ENCODE measurements at places on chromosomes 3 and 15.

DNA sequence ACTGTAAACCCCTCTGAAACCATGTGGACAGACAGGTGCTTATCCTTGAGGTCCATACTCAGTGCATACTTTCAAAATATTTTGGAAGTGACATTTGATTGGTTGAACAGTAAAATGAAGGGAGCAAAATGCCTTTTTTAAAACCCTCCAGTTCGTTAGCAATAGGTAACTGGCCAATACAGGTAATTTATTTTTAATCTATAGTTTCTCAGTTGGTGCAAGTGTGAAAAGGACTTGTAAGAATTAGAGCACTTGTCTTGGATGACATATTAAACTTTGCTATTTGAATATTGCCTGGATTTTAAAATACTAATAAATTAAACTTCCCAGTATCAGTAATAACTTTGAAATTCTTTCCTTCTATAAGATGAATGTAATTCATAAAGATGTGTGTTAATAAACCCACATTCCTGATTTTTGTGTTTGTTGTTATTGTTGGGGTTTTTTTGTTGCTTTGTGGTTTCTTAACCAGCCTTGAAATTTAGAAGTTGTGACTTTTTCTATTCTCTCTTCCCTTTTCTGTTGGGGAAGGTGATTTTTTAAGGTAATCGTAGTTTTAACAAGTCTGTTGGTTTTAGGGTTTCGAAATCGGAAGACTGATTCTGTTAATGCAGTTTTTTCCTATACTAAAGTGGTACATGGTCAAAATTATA, 90.0 kb downstream of the STT3B start:
- no peak for DNase-seq

DNA sequence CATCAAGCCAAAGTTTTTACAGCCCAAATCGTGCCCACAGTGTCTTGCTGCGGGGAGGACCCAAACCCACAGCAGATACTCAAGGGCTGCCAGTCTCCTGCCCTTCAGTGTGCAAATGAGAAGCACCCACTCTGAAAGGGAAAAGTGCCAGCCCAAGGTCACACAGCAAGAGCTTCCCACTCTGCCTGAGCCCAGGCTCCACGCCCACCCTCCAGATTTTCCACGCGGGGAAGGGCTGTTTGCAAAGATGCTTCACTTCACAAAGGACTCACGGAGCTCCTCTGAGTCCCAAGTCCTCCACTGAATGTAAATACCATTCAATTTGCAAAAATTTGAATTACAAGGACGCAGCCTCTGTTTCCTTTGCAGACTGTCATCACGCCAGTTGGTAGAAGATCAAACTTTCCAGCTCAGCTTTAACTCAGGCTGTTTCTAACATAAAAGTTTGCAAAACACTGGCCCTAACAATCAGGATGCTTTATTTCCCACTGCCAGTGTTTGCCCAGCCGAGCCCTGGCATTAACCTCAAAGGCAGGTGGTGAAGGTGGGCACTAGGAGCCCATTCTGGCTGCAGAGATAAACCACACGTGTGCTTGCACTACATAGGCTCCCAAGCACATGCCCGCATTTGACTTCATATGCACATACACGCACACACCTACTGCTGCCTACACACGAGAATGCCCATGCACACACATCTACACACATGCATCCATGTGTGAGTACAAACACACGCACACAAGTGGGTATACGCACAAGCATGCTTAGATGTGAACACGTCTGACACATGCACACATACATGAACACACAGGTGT, 7.6 kb downstream of the CACNA2D2 start:
- no peak for DNase-seq

- DNase-seq, result no peak
Measured at GRCh38 chr15:90020021-90020735, 19.1 kb downstream of the ZNF710 start.

- no peak for DNase-seq
Measured at GRCh38 chr3:129684270-129684669, 77.8 kb upstream of the PLXND1 start.

GRCh38 chr15:74035121-74036017, 40.9 kb downstream of the PML start:
- DNase-seq, result no peak

GRCh38 chr3:43540624-43541023, 81.2 kb downstream of the ANO10 start:
- DNase-seq, result peak; percentile 31

- no peak for DNase-seq
Measured at GRCh38 chr15:56734013-56734635, 815 bp upstream of the ZNF280D start.

DNA sequence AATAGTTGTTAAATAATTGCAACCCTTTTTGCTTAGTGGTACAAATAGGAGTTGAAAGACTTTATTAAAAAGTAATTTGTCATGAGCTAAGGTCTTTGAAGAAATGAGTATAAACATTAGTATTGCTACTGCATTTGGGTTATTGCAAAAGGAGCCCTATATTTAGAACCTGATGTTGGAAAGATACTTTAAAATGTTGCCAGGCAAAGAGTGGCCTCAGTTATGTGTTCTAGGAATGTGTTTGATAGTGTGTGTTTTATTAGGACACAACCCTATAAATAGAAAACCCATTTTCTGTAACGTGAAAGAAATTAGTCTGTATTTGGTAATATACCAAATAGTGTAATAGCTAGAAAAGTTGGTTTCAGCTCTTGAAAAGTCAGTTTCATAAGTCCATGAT, 10.7 kb downstream of the VPS8 start:
- peak; percentile 31 for DNase-seq

DNA sequence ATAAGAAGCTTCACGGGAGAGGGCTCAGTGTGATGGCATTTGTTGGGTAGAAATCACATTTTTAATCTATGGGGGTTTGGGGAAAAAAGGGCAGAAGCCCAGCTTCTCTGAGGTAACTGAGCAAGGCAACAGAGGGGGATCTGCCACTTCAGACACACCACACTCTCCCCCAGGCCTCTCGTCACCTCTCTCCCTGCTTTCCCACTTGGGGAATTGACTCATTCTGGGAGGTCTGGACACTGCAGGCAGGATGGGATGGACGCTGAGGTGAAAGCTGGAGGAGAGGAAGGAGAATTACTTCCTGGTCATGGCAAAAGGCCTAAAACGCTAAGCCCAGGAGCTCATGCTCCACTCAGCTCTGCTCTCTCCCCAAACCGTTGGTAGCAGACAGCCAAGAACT, 33.2 kb downstream of the MYO5C start:
- no peak for DNase-seq

DNA sequence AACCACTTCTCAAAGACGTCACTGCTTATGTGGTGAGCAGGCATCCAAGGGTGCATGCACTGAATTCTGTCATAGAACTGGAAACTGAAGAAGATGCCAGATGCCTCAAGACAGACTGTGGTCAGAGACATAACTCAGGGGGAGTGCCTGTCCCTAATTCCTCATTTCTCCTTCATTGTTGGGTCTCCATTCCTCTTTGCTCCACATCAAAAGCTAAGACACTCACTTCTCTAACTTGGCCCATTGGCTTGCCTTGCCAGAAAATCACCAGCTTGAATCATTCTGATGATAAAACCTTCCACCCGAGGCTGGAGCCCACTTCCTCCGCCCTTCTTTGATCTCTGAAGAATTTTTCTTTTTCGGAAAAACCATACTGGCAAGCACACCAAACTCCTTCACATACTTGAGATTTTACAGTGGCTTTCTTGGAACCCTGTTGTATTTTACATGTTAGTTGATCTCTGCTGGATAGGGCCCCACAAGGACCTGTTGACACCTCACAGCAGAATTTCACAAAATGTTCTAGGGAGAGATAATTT, 69.9 kb downstream of the COL8A1 start:
- DNase-seq, result peak; percentile 55

DNA sequence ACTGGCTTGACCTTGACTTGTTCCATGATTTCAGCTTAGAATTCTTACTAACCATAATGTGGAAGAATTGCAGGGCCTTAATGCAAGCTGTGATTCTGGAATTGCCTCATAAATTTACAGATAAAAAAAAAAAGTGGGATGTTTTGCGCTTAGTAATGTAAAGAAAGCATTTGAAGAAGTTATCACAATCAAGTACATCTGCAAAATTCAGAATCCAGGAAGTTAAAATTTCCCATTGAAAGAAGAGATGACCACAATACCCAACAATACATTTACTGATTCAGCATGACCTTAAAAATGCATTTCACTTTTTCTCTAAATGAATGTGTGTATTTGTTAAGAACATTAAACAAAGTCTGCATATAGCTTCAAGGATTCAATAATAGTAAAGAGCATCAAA, 65.1 kb upstream of the CCNL1 start:
- no peak for DNase-seq

DNA sequence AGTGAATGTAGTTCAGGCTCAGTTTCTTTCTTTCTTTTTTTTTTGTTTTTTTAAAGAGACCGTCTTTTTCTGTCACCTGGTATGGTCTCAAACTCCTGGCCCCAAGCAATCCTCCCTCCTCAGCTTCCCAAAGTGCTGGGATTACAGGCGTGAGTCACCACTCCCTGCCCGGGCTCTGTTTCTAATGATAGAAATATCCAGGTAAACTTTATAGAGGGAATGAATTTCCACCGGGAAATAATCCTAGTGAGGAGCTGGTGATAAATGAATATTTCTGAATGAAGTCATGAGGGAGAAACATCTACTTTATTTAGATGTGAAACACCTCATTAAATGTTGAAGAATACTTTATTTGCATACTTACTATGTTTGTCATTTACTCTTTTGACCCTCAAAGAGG, 7.2 kb downstream of the RNF13 start:
- DNase-seq, result no peak

DNA sequence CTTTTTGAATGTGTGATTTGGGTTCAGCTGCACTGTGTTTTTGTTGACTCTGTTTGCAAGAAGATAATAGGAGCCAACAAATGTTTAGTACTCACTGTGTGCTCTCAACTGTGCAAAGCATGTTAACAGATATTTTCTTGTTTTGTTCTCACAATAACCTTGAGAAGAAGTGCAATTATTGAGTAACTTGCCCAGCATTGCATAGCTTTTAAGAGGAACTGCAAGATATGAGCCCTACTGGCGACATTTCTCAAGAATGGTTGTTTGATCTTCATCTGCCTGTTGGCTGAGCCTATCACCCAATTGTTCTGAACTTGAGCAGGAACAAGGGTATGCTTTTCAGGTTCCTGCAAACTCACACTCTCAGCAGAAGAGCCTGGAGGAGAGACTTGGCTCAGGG, 43.4 kb upstream of the AGBL1 start:
- DNase-seq, result no peak

DNA sequence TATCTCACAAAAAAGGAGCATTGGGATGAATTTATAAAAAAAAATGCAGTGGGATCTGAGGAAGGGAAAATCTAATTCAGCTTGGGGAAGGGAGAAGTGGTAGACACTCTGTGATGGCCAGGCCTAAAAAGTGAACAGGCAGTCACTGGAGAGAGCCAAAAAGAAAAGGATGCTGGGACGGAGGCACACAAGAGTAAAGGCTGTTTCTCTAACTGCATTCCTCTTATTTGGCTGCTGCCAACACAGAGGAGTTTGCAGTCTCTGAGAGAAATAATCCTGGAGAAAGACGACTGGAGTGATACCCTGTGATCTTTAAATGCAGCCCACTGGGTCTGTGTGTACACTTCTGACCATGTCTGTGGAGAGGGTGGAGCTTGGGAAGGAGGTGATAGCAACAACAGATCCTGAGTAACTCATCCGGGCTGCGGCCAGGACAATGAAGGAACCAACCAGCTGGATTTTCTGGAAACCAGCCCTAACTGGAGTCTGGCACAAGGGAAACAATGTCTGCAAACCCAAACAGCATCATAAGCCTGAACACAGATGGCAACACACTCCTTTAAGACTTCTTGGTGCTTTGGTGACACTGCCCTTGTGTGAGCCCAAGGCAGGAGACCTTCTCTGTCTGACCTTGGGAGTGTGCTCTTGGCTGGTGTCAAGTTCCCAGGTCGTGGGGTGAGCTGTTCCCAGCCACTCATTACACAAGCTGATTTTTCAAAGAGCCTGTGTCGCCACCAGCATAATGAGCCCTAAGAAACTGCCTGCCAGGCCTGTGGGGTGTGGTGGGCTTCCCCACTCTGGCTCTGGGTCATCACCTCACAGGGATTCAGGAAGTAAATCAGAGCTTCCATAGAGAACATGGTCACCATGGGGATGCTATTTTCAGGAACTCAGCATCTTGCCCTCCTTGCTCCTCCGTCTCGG, 8.0 kb downstream of the FYCO1 start:
- DNase-seq, result peak; percentile 59
